AG04450 (cell line): ENCODE measurements at places on chromosomes 13 and 19. TPM values are rescaled to one million over a fixed set of nuclear protein-coding genes. Genes with fewer than 3 reads are reported as not detected.

- DNase-seq, result no peak
Observed at GRCh38 chr19:7527516-7528191, 5.2 kb downstream of the MCOLN1 start.

The HCST gene
- polyA plus RNA-seq, result 0.31 and 0.42 TPM in 2 replicates

The ZNF665 gene
- polyA plus RNA-seq, result 3.2 and 4.1 TPM in 2 replicates

The TRIP10 gene
- 27.6 and 29.3 TPM in 2 replicates for polyA plus RNA-seq

The OR7C1 gene
- not detected in 2 replicates for polyA plus RNA-seq
